ENCODE measurements at places on chromosomes 6 and 20. TPM values are rescaled to one million over a fixed set of nuclear protein-coding genes. Genes with fewer than 3 reads are reported as not detected.

Gene RPS6KA2
- total RNA-seq: 126 TPM

- no peaks in the 10 kb centered on the region for H3K27me3 ChIP-seq
- no peak overlapping the region for H3K4me3 ChIP-seq
- H3K36me3 ChIP-seq: no peaks in the 10 kb centered on the region
- no peak for DNase-seq
- no peaks in the 10 kb centered on the region for H3K4me1 ChIP-seq
Observed at GRCh38 chr6:145948328-145948727, 15.8 kb downstream of the SHPRH start.

DNA sequence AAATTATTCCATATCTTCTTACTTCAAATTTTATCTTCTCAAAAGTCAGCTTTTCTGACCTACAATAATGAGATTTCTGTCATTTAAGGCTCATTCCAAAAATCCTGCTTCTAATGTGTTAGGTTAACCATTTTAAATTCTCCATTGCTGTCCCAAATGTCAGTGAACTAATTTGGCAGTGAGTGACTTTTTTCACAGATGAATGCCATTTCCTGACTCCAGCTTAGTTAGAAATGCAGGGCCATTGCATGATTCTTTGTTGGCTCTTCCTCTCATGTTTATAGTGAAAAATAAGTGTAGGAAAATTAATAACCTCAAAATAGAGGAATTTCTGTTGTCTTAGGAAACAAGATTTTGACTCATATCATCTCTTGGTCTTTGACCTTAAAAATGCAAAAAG lies 44.1 kb downstream of the VIP start:
- H3K4me3 ChIP-seq: no peak overlapping the region
- no peaks in the 10 kb centered on the region for H3K4me1 ChIP-seq
- no peak for DNase-seq
- H3K36me3 ChIP-seq: no peaks in the 10 kb centered on the region
- no peaks in the 10 kb centered on the region for H3K27me3 ChIP-seq

DNA sequence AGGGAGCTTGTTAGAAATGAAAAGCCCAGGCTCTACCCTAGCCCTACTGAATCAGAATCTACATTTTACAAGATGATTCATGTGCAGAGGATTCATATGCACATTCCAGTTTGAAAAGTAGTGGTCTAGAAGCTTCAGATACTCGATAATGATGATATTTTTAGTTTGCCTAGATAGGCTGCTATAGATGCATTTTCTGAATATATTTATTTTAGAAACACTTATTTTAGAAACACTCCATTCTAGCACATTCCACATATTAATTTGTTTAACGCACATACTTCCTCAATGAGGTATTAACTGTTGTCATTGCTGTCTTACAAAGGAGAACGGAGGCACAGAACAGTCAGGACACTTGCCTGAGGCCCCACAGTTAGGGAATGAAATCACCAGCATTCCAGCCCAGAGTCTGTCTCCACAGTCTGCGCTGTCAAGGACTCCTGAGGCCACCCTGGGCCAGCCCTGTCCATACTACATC lies 64.4 kb downstream of the SNAP25 start:
- H3K4me1 ChIP-seq: no peaks in the 10 kb centered on the region
- no peaks in the 10 kb centered on the region for H3K36me3 ChIP-seq
- DNase-seq: no peak
- H3K27ac ChIP-seq: no peak overlapping the region
- H3K4me3 ChIP-seq: no peak overlapping the region
